NCI-H1092 treated with DMSO at 0.1 percent for 48 hours (cell line): ENCODE measurements at places on chromosomes 4 and X.

GRCh38 chr4:26311633-26312032 is 9.2 kb upstream of the RBPJ start:
- no peak for DNase-seq

DNA sequence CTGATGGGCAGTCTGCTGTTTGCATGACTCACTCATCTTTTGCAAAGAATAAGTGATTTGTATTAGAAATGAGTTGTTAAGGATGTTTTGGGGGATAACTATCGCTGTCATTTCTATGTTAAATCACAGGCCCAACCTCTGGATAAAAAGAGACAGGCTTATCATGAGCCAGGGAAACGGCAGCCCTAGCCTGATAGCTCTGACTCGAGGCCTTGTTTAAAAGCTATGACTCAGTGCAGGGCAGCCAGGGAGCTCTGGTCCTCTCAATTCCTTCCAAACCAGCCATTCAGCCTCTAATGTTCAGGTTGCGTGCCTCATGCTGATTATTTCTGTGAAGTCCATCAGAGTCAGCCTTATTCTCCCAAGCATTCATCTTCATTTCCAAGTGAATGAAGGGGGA is 305.9 kb upstream of the HAND2 start:
- no peak for DNase-seq

- no peak for DNase-seq
Observed at GRCh38 chr4:77007358-77008230, 58.0 kb downstream of the SEPTIN11 start.

GRCh38 chr4:86386817-86387415 is 27.1 kb upstream of the MAPK10 start:
- DNase-seq, result peak; percentile 8

GRCh38 chr4:133938061-133938460 is 263.5 kb downstream of the PABPC4L start:
- DNase-seq, result no peak

DNA sequence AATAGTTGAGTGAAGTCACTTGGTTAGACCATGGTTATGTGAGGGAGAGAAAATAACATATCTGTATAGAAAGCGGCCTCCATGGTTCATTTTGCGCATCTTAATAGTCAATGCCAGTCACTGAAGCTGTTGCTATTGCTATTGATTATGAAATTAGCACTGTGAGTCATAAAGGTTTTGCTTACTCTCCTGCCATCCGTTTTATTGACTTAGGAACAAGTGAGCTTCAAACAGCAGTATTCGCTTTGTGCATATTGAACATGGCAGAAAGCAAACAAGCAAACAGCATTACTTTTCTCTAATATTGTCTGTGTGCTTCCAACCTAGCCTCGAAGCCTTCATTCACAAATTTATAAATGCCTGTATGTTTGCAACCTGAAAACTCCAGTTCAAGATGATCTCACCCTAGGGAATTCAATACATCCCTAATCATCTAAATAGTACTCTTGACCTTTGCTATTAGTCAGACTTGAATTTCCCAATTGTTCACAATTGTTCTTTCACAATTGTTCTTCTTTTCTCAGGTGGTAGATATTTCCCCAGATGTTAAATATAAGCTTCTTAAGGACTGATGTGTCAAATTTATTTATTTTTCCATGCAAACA is 55.9 kb upstream of the GABRA2 start:
- no peak for DNase-seq

- no peak for DNase-seq
Observed at GRCh38 chr4:168707205-168707604, 210.4 kb downstream of the PALLD start.

- no peak for DNase-seq
Observed at GRCh38 chr4:127219232-127219631, 413.5 kb upstream of the INTU start.

- no peak for DNase-seq
Observed at GRCh38 chr4:57403591-57403990, 293.4 kb upstream of the IGFBP7 start.

GRCh38 chrX:132270021-132270420 is 50.8 kb upstream of the RAP2C start:
- no peak for DNase-seq

- DNase-seq, result no peak
Observed at GRCh38 chr4:94561249-94562024, 109.7 kb downstream of the PDLIM5 start.

DNA sequence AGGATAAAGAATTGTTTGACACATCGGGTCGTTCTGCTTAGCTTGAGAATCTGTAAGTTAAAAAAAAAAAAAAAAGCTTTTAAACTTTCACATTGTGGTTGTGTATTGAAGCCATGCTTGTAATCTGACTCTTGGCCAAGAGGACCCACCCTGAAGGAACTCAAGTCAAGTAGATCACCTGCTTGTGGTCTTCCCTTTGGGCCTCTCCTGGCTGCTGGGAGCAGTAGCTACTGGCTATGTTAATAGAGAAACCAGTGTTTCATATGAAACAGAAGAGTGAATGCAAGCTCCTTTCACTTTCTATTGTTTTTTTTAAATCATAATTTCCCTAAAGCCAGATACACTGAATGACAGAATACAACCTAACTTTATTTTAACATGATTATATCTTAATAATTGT is 402.4 kb upstream of the NDST4 start:
- DNase-seq, result peak; percentile 25

- no peak for DNase-seq
Observed at GRCh38 chr4:184347251-184348239, 126.8 kb downstream of the IRF2 start.

- no peak for DNase-seq
Observed at GRCh38 chr4:37165844-37166243, 78.7 kb upstream of the NWD2 start.

- no peak for DNase-seq
Observed at GRCh38 chrX:12034741-12035140, 103.5 kb upstream of the FRMPD4 start.

- DNase-seq, result no peak
Observed at GRCh38 chrX:50471390-50471789, 765 bp upstream of the DGKK start.

DNA sequence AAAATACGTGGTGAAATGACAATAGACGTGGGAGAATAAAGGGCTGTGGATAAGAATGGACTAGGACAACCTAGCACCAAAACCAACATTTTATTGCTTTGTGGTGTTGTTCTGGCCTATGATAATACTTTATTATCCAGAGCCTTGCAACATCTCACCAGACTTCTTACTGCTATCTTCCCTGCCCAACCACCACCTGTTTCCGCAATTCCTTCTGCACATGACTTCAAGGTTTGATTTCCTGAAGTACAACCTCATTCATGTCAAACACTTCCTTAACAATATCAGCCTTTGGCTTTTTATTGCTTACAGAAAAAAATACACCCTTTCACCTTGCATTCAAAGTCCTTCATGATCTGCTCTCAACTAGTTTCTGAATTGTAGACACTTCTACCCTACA is 84.8 kb downstream of the RTL3 start:
- no peak for DNase-seq

DNA sequence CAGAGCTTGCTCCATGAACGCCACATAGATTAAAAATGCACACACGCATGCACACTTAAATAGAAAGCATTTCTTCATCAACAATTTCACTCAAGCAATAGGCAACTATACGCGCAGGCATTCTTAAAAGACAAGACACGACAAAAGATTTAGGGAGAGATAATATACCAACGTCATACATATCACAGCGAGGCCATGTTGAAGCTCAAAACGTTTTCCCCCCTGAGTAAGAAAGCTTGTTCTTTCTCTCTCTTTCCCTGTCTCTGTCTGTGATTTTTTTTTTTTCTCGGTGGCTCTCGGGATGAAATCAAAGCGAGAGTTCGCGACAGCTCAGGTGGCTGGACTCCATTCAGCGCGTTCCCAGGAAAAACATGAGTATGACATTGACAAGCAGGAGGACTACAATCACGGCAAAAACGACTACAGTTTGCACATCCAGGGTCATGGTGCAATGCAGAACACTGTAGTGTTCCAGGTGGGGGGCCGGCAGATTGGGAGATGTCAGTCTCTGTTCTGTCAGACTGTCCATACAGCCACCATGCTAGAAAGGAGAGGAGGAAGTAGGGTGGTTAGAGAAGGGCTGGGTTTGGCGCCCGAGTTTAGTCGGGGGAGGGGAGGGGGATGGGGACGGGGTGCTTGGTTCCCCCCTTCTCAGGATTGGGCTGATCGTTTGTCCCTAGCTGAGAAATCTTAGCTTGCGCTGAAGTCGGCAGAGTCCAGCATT is 30.7 kb downstream of the ARHGEF9 start:
- peak; percentile 63 for DNase-seq

- no peak for DNase-seq
Observed at GRCh38 chr4:54317690-54318089, 88.6 kb downstream of the PDGFRA start.

DNA sequence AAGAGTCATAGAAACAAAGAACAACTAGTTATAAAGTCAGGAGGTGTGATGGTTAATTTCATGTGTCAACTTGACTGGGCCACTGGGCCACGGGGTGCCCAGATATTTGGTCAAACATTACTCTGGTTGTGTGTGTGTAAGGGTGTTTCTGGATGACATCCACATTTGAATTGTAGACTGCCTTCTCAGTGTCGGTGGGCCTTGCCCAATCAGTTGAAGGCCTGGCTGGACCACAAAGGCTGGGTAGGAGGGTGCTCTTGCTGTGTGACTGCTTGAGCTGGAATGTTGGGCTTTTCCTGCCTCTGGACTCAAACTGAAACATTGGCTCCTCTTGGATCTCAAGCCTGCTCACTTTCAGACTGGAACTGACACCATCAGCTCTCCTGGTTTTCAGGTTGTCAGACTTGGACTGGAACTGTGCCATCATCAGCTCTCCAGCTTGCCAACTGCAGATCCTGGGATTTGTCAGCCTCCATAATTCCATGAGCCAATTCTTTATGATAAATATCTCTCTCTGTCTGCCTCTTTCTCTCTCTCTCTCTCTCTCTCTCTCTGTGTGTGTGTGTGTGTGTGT is 41.4 kb downstream of the CLDN34 start:
- no peak for DNase-seq

GRCh38 chrX:150569155-150569477 is 695 bp downstream of the MTM1 start:
- DNase-seq, result peak; percentile 30

- DNase-seq, result no peak
Observed at GRCh38 chr4:63728480-63729177, 680.6 kb downstream of the TECRL start.

DNA sequence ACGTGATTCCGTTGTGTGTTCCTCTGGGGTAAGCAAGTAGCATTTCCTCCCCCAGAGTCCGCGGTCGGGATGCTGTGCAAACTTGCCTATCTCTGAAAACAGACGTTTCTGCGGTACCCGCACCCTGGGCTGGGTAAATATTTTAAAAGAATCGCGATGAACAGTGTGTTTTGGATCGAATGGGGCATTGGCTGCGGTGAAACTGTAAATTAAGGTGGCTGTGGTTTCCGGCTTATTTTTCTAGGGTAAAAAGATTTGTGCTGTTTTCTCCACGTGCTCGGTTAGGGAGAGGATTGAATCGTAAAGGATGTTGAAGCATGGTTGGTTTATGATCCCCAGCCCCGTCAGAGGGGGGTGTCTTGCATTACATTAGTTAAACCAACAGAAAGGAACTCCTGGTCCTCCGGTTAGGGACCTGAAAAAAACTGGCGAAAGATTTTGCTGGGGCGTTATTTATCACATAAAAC is 1.2 kb downstream of the HHIP start:
- DNase-seq, result no peak

DNA sequence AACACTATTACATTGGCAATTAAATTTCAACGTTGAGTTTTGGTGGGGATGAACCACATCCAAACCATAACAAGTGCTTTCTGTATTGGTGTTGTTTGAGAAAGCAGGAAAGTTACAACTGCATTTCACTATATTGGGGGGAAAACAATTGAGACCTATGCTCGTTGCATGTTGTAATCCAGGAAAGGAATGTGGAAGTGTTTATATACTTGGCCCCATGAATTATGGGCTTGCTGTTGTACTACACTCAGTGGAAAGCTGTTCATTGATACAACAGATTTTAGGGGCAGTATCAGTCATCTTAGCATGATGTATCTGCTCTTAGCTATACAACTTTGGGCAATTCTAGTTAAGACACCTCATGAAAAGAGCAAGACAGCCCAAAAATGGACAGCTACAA is 52.4 kb downstream of the KLHL5 start:
- no peak for DNase-seq

DNA sequence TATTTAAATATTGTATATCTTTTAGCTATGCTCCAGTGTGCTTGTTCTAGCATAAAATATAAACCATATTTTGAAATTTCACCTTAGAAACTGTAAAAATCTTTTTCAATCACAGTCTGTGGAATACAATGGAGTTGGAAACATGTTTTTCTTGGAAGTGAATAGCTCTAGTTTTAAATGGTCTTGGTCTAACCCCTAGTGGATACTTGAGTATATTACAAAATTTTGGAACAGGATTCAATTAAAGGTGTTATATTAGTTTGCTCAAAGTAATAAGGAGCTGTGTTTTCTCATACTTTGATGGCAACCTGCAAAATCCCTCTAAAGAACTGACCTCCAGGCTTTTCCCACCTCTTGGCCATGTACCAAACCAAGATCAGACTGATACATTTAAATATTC is 48.2 kb downstream of the STK26 start:
- DNase-seq, result peak; percentile 25

DNA sequence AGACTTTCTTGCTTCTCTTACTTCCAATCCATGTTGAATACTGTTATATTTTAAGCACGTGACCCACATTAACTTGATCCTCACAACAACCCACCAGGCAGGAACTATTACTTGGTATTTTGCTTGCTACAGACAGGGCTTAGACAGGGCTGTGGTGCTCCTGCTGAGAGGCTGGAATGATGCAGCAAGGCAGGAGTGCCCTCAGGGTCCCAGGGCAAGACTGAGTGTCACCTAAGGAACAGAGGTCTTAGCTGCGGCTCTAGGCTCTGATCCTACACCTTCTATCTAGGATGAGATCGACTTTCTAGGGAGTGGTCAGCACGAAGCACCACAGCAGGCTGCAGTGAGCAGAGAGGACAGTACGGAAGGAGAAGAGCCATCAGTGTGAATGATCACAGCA is 20.0 kb downstream of the TAPT1 start:
- DNase-seq, result no peak

- no peak for DNase-seq
Observed at GRCh38 chr4:53902786-53903185, 161.6 kb downstream of the CHIC2 start.

DNA sequence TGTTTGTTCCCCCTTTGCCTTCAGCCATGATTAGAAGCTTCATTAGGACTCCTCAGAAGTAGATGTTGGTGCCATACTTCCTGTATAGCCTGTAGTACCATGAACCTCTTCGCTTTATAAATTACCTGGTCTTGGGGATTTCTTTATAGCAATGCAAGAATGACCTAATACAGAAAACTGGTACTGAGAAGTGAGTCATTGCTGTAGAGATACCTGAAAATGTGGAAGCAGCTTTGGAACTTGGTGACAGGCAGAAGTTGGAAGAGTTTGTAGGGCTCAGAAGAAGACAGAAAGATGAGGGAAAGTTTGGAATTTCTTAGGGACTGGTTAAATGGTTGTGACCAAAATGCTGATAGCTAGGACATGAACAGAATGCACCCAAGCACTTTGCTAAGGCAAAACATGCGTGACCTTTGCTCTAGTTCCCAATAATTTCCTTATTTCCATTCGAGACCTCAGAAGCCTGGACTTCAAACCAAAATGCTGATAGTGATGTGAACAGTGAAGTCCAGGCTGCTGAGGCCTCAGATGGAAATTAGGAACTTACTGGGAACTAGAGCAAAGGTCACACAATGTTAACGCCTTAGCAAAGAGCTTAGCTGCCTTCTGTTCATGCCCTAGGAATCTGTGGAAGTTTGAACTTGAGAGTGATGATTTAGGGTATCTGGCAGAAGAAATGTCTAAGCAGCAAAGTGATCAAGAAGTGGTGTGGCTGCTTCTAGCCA is 3.0 kb upstream of the USP46 start:
- DNase-seq, result no peak
